ENCODE measurements at places on chromosomes 1 and 21. TPM values are rescaled to one million over a fixed set of nuclear protein-coding genes. Genes with fewer than 3 reads are reported as not detected.

The PGLYRP3 gene
- not detected for total RNA-seq

The ECE1 gene
- 47.6 TPM for total RNA-seq

GRCh38 chr1:170853302-170853701, 82.0 kb upstream of the MROH9 start:
- DNase-seq = no peak

DNA sequence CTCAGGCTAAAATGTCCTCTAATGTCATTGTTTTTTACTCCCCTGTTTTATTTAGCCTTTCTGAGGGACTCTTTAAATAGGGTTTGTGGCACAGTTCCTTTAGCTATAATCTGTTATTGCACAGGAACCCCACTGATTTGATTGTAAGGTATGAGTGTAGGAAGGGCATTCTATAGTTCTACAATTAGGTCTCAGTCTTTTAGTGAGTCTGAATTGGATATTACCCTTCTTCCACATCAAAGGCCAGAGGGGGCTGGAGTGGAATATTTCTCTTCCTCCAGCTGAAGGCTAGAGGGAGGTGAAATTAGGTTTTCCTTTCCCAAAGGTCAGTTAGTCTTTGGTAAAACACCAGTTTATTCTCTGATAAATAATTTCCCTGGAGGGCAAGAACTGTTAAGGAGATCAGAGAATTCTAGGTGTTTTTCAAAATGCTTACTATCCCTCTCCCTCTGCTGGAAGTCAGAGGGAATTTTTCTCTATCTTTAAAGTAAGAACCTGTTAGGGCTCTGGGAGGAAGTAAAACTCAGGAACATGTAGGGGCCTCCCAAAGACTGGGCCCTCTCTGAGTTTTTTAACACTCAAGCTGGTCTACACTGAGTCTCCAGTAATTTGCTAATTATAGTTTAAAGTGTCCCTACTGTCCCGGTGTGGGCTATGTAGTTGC, 176.3 kb upstream of the ZNHIT6 start:
- DNase-seq = no peak

DNA sequence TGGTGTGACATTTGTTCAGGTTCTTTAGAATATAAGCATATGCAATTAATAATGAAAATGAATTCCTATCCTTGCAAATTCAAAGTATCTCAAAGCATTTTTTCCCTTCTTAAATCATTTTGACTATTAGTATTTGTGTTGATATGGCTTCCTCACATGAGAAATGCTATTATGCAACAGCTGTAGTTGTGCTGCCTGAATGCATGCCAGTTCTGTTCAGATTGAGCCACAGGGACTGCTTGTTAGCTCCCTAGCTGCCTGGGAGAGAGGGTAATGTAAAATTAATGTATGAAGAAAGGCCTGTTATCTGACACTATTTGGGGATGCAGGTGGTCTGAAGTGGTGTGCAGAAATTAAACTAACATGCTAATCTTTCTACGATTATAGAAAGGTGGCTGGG, 45.5 kb downstream of the CACHD1 start:
- DNase-seq = peak; percentile 78

DNA sequence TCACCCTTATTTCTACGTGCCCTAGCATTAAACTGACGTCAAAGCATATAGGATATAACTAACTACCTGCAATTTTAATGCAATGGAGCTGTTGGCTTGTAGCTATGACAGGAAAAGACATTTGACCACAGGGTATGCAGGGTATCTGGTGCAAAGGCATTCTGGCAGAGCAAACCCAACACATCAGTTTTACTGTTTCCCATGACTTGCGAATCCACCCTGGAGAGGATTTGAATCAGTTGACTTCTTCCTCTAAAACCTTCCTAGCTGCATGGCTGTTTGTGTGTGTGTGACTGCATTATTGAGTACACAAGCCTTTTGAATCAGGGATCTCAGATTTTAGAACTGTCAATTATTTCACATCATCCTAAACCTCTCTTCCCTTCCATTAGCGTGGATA, 41.7 kb upstream of the SYT14 start:
- DNase-seq = no peak
